ENCODE measurements at places on chromosomes 12 and 14.

DNA sequence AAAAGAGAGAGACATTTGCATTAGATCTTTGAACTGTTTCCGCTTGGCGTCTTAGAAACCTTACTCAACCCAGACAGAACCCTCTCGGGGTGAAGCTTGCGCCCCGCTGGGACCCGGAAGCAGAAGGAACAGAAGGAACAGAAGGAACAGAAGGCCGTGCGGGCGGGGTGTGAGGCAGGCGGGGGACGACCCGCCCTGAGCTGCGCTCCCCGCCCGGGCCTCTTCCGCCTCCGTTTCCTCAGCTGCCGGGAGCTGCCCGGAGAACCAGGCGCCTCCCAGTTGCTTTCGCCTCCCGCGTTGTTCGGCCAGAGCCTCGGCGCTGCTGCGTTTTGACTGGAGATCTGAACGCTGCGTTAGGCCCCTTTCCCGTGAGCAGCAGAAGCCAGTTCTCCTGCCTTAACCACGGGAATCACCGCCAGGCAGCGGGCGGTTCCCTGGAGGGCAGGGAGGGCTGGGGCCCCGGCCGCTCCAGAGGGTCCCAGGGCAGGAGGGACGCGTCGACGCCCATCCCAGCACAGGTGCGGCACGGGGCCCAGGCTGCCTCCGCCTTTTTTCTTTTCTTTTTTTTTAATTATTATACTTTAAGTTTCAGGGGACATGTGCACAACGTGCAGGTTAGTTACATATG is 19.3 kb upstream of the MMP17 start:
- peak; percentile 14 for DNase-seq

GRCh38 chr12:125149160-125150108 is 84.2 kb downstream of the AACS start:
- no peak for DNase-seq

DNA sequence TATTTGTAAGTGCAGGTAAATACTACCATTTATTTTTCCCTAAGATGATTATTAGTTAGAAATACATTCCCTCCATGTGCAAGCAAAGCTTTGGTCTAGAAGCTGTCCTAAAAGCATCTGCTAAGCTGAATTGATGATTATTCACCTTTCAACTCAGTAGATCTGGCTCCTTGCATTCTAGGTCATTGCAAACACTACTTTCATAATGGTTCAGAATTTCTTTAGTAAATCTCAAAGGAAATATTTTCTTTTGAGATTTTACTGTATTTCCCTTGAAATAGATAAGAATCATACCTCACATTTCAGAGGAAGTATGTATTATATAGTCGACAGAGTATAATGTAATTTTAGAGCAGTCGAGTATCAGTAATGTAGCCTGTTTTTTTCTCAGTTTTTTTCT is 2.4 kb downstream of the ETNK1 start:
- no peak for DNase-seq

GRCh38 chr14:22423958-22424357 is 165.1 kb downstream of the DAD1 start:
- DNase-seq, result no peak

DNA sequence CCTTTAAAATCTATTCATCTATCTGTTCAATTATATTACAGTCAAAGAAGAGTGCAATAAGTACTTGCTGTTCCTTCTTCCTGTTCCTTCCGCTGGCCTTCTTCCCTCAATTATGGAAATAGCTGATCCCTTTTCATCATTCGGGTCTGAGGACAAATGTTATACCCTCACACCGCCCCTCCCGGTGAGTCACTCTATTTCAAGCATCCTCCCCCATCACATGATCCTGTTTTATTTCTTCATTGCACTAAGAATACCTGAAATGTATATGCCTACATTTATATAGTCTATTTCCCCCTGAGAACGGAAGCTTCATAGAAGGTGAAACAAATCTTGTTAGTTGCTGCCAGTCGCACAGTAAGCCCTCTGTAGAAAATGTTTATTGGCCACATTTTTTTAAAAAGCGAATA is 2.5 kb downstream of the SLC38A1 start:
- DNase-seq, result peak; percentile 59

GRCh38 chr12:117042862-117043261 is 56.4 kb downstream of the TESC start:
- DNase-seq, result no peak

- no peak for DNase-seq
Measured at GRCh38 chr12:56753566-56753965, 1.4 kb upstream of the PRIM1 start.

DNA sequence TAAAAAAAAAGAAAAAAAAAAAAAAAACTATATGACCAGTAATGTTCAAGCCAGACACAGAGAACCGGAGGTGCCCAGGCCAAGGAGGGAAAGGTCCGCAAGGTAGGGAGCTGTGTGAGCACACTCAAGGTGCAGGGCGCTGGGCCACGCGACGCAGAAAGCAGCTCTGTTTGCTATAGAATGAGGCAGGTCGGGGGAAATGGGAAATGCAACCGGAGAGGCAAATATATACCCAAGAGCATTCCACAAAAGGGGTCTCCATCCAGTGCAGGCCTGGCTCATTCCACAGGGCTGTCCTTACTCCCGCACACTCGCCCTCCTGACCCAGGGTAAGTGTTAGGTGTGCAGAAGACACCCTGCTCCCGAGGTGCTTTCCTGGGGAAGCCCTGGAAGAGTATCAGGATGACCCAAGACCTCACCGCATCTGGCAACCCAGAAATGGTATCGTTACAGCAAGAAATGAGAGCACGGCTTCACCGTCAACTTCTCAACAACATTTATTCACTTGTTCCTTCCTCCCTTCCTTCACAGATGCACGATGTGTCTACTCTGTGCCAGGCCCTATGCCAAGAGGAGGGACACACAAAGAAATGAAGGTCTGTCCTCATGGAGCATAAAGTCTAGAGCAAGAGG is 86.4 kb downstream of the BCL11B start:
- no peak for DNase-seq

DNA sequence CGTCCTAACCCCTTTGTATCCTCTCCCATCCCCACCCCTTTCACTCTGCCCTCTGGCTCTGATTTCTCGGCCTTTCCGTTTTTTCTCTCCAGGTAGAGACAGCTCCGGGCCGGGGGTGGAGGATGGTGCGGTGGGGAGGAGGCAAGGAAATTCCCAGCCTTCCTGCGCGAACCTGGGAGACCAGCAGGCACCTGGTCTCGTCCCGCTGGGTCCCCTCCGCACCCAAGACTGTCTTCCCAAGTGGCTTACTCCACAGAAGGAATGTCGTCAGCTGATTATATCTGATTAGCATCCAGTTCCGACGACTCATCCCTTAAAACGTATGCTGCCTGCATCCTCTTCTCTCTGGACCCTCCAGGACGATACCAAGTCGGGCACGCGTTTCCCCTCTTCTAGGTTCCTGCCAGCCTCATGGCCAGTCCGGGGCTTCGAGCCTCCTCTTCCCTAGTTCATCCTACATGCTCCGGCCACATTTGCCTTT is 42.2 kb upstream of the CAPRIN2 start:
- DNase-seq, result no peak
